ENCODE measurements at places on chromosomes 3 and 15.

DNA sequence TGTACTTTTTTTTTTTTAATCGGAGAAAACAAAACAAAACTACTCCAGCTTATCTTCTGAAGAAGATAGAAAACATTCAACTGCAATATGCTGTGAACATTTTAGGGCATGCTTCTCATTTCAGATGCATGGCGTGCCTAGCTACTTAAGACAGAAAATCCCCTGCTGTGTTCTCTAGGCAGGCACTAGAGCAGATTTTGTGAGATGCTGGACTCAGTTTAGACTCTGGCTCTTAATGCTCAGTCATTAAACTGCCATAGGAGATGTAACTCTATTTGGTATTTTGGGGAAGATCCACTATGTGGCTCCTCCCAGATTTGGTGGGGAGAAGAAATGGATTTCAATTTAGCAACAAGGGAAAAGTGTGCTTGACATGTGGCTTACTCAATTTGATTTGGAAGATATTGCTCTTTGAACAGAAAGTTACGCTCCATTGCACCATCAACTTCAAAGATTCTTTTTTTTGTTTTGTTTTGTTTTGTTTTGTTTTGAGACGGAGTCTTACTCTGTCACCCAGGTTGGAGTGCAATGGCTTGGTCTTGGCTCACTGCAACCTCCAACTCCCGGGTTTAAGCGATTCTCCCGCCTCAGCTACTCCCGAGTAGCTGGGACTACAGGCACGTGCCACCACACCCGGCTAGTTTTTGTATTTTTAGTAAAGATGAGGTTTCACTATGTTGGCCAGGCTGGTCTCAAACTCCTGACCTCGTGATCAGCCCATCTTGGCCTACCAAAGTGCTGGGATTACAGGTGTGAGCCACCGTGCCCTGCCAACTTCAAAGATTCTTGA, 62.0 kb upstream of the LEKR1 start:
- no peak for DNase-seq

DNA sequence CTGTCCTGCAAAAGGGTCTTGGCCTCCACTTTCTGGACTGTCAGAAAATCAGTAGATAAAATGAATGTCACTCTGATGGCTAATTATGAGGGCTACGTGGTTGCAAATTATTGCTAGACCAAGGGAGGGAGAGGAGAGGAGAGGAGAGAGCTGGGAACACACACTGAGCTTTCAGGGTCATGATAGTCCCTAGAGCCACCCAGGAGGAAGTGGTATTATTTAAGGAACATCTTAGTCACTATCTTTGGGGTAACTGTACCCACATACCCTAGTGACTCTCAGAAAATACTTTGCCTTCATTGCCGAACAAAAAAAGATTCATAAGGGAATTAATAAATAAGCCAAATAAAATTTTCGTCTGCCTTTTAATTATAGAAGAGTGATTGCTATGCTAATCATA, 642.3 kb upstream of the CFAP20DC start:
- DNase-seq, result no peak

DNA sequence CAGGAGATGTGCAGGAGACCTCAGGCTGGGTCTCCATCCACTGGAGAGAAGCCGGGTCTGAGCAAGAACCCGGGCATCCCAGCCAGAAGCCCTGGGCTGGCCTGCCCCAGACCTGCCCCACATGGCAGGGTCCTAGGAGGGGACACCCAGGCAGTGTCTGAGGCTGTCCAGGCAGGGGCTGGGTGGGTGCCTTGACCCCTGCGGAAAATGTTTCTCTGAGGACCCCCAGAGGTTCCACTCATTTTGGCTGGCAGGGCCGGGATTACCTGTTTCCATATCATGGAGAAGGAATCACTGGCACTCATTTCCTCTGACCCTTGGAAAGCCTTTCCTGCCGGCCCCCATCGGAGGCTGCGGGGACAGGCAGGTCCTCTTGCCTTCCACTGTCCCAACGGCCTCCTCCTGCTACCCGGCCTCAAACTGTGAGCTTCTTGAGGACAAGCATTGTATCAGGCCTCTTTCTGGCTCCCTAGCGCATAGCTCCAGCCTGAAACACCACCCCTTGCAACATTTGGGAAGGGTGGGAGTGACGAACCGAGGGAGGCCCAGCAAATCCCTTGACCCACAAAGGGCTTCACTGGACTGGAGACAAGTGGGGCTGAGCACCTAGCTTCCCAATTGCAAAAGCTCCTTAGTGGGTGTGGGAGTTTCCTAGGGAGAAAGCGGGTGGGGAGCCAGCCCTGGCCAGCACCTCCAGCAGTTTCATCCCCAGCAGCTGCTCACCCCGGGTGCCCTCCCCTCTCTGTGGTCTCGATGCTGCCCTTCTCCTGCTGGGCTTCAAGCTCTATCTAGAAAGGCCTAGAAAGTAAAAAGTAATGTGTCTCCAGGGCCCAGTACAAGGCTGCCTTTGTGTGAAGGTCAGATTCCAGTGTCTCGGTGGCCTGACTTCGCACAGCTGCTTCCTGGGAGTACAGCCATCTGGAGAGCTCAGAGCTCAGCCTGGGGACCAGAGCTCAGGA, 29.7 kb downstream of the ACSBG1 start:
- DNase-seq, result no peak

DNA sequence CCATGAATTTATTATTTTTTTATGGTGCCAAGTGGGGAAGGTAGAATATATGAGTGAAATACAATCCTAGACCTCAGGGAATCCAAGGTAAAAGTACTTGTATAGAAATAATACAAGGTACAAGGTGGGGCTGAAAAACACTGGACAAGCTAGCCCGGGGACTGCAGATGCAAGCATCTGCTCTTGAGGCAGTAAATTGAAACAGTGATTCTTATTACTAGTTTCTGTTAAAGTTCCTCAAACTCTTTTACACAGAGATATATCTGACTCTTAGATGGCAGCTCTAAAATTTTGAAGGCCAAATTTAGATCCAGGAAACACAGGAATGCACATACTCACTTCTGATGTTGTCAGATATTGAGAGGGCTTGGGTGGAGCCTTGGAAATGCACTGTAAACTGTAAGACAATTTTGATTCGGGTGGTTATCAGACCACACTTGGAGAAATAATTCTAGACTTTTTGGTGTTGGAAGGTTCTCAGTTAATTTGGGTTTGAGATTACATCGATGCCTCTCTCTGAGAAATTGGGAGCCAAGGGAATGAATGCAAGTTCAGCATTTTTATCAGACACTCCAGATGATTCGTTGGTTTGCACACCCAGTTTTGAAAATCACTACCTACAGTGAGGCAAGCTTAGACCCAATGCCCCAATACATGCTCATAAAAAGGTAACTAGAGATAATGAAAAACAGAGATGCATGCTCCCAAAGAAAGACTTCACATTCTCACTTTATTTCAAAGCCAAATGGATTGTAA, 7.3 kb downstream of the TP63 start:
- no peak for DNase-seq

- peak; percentile 53 for DNase-seq
Observed at GRCh38 chr3:190321789-190322603, at the start of gene CLDN1. Gene CLDN1 (minus strand): TSS chr3:190322446. CDS start chr3:190322206, 240 bp downstream.

DNA sequence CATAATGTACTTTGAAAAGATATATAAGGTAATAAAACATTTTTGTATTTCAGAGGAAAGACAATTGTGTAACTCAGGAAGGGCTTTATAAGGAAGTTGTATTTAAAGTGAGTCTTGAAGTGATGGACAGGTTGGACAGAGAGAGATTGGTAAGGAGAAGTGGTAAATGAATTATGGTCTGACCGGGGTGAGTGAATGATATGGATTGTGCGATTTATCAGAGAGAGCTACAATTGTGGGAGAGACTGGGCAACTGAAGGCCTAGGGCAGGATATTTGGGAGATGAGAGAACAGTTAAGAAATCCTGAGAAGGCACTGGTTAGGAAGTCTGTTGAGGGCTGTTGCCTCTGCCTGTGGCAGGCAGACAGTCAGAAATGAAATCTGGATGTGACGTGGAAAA, 14.8 kb downstream of the IL1RAP start:
- no peak for DNase-seq

- DNase-seq, result peak; percentile 38
Observed at GRCh38 chr15:99421172-99421656, 144.6 kb upstream of the MEF2A start.

- no peak for DNase-seq
Observed at GRCh38 chr15:47801522-47801921, 84.2 kb downstream of the SEMA6D start.

- no peak for DNase-seq
Observed at GRCh38 chr3:163957072-163957471, 1121.2 kb downstream of the SI start.

GRCh38 chr3:45861043-45861719, 19.3 kb upstream of the LZTFL1 start:
- DNase-seq, result no peak

- no peak for DNase-seq
Observed at GRCh38 chr3:72265256-72266015, 480.5 kb upstream of the PROK2 start.

- DNase-seq, result no peak
Observed at GRCh38 chr15:47724346-47724745, 7.0 kb downstream of the SEMA6D start.

DNA sequence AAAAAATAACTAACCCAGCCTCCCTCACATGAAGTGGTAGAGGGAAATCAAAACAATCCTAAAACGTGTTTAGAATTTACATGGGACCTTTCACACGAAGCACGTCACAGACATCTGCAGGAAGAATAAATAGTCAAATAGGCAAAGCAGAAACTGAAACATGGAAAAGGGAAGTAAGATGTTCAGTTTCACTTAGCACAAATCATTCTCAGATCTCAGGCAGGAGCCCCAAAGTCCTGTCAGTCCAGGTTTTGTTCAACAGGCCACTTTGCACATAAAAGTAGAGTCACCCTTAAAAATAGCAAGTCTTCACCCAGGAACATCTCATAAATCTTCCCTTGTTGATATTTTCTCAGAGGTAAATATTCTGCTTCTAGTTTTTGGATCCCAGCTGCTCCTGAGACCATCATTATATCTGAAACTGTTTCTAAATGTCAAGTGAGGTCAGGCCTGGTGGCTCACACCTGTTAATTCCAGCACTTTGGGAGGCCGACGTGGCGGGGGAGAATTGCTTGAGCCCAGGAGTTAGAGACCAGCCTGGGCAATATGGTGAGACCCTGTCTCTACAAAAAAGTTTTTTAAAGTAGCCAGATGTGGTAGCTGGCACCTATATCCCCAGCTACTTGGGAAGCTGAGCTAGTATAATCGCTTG, 1.9 kb downstream of the RUBCN start:
- DNase-seq, result no peak

- DNase-seq, result no peak
Observed at GRCh38 chr3:28267984-28268849, 26.8 kb downstream of the CMC1 start.

DNA sequence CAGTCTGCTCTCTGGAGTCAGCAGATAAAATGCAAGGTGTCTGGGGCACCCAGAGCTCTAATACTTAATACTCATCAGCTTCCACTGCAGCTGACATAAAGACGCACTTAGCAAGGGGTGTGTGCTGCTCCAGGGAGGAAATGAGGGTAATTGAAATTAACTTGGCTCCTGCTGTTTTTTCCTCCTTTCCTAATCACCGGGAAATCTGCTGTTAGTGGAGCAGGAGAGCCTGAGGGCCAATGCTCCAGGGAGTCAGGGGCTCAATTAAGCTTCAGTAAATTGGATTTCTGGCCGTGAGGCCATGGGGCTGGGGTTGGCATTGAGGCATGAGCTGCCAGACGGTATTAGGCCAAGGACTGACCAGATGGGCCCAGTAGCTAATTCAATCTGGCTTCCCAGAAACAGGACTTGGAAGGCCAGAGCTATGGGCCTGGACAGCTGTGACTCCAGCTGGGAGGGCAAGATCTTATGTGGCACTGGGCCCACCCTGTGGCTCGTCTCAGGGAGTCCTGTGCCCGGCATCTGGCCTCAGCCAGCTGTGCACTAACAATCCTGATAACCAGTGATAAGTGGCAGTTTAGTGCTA, 30.7 kb upstream of the CHRNB4 start:
- no peak for DNase-seq

GRCh38 chr3:55978953-55979352, 489.3 kb downstream of the ERC2 start:
- no peak for DNase-seq

DNA sequence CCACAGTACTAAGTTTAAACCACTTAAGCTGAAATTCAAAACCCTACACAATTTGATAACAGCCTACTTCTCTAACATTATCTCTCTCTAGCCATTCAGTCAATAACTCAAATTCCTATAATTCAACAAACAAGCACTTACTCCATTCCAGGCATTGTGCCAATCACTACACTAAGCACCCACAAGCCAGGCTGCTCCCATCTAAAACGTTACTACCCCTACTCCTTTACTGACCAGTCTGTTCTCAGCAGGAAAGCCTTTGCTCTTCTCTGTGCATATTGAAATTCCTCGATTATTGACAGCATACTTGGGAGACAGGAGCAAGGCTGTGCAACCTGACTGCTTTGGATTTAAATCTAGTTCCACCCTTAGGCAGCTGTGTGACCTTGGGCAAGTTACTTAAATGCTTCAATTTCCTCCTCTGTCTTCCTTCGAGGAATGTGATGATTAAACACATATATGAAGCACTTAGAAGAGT, 177.2 kb upstream of the THBS1 start:
- no peak for DNase-seq

Data from central memory CD4-positive, alpha-beta T cell (primary cell).